Tibial nerve (tissue), 4 donors: ENCODE measurements at places on chromosomes 4 and X.

DNA sequence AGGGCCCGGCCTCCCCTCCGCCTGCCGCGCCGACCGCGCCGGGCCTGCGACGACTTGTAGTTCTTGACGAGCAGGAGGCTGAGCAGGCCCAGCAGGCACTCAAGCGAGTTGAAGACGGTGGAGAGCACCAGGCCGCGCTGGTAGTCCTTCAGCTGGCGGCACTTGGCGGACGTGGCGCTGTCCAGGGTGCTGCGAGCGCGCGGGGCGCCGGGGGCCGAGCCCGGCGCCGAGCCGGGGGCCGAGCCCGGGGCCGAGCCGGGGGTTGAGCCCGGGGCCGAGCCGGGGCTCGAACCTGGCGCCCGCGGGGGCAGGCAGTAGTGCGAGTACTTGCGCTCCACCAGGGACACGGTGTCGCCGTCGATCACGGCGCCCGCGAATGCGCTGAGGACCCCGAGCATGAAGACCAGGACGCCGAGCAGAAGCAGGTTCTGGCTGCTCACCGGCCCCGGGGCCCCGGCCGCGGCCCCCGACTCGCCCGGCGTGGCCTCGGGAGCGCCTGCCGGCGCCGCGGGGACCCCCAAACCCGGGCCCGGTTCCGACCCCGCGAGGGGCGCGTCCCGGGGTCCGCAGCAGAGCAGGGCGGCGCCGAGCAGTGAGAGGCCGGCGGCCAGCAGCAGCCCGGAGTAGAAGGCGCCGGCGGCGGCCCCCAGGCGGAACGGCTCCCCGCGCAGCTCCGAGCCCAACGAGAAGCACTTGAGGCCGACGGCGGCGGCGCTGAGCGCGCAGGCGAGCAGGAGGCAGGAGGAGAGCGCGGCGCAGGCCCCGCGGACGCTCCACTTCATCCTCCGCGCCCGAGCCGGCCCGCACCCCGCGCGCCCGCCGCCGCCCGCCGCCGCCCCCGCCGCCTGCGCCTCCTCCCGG is 584 bp downstream of the TMEM271 start:
- no peak for DNase-seq
- H3K4me1 ChIP-seq: peaks cover 30% of the 10 kb centered on the region
- H3K36me3 ChIP-seq: no peaks in the 10 kb centered on the region
- H3K4me3 ChIP-seq: peak overlapping the region; percentile 23
- H3K27me3 ChIP-seq: peaks cover 70% of the 10 kb centered on the region

- no peak for DNase-seq
- H3K4me1 ChIP-seq: no peaks in the 10 kb centered on the region
- no peaks in the 10 kb centered on the region for H3K27me3 ChIP-seq
- H3K36me3 ChIP-seq: no peaks in the 10 kb centered on the region
- no peak overlapping the region for H3K27ac ChIP-seq
- H3K4me3 ChIP-seq: no peak overlapping the region
Observed at GRCh38 chr4:128299848-128300247, 12.2 kb upstream of the PGRMC2 start.

DNA sequence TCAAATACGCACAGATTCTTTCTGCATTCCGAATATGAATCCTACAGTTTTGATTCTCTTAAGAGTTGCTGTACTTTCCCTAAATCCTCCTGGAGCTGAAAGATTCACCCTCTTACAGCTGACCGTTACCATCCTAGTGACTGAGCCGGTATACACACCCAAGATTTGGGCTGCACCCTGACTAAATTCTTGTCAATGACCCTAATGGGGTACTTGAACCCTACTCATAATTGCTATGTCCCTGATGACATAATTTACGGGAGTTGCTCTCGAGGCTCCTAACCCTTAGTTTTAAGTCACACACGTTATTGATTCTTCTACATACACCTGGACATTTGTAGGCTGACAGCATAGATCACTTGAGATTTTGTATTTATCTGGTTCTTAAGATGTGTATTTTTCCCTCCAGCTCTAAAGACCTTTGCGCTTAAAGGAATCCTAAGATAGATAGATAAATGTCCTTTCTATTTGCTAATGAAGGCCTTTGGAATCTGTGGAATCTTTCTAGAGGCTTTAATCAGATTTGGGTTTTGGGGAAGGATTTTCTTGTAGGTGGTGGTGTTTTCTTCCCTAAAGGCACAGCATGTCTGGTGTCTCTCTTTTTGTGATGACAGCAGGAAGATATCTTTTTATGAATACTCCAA is 37.8 kb downstream of the CLDN34 start:
- H3K27me3 ChIP-seq: no peaks in the 10 kb centered on the region
- H3K27ac ChIP-seq: no peak overlapping the region
- H3K4me1 ChIP-seq: no peaks in the 10 kb centered on the region
- no peak overlapping the region for H3K4me3 ChIP-seq
- DNase-seq: no peak

DNA sequence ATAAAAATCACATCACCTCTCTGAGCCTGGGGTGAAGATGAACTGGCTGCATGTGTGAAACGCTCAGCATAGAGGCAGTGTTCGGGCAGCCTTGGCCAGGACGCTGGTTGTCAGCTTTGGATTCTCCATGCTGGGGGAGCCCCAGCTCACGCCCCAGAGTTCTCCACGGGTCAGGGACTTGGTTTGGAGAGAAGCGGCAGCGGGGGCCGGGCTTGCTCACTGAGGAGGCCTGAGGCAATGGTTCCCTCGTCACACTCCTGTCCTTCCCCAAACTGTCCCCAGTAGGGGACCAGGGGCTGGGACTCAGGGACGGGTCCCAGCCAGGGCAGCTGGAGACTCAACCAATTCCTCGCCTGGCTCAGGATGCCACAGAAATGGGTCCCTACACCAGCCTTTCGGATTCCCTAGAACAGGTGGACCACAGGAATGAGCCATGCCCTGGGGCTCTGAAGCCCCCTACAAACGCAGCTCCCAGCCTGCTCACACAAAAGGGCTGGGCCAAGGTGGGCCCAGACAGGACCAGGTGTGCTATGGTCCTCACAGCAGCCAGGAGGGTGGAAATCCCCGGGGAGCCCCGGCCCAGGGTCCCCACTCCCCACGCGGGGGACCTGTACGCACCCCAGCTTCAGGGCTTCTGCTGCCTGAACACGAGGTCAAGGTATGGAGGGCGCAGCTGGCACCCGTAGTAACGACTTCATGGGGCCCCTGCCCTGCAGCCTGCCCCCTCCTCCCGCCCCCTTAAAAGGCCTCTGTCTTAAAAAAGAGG is 1.4 kb downstream of the MXD4 start:
- no peaks in the 10 kb centered on the region for H3K36me3 ChIP-seq
- peak overlapping the region; percentile 90 for H3K27ac ChIP-seq
- DNase-seq: no peak
- peak overlapping the region; percentile 74 for H3K4me3 ChIP-seq

DNA sequence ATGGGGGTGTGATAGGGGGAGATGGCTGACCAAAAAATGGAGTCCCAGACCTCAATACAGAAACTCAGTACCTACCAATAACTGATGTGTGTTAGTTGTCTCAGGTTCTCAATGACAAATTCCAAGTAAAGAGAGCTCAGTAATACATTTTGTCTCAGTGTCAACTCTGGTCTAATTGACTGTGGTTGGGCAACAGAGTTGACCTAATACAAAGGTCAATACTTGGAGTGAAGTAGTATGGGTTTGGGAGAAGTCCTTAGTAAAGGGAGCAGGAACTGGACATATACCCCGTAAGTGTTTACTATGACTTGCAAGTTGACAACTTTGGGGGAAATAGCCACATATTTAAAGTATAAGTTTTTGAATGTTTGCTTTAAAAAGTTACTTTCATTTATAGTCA is 20.5 kb upstream of the LCORL start:
- H3K36me3 ChIP-seq: no peaks in the 10 kb centered on the region
- no peak overlapping the region for H3K4me3 ChIP-seq
- no peak for DNase-seq

DNA sequence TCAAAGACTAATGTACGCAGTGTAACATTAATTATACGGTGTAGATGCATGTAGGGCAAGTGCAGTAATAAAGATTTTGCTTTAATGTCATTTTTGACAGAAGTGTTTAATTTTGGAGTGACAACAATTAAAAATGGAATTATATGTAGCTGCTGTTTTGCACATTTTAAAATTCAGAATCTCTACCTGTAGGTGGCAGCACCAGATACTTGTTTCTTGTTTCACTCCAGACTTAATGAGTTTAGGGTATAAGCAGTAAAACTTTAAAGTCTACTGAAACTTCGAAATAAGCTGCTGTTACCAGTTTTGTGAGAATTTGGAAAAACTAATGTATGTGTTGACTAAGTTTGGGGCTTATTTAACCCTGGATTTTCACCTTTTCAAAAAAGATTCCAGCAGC is 144.9 kb downstream of the POLA1 start:
- no peaks in the 10 kb centered on the region for H3K36me3 ChIP-seq
- H3K4me3 ChIP-seq: no peak overlapping the region
- no peaks in the 10 kb centered on the region for H3K27me3 ChIP-seq
- DNase-seq: peak; percentile 48

GRCh38 chr4:88725143-88725542 is 27.5 kb upstream of the NAP1L5 start:
- peaks cover 94% of the 10 kb centered on the region for H3K36me3 ChIP-seq
- peaks cover 16% of the 10 kb centered on the region for H3K4me1 ChIP-seq
- H3K27me3 ChIP-seq: no peaks in the 10 kb centered on the region
- no peak for DNase-seq
- no peak overlapping the region for H3K27ac ChIP-seq
- no peak overlapping the region for H3K4me3 ChIP-seq

DNA sequence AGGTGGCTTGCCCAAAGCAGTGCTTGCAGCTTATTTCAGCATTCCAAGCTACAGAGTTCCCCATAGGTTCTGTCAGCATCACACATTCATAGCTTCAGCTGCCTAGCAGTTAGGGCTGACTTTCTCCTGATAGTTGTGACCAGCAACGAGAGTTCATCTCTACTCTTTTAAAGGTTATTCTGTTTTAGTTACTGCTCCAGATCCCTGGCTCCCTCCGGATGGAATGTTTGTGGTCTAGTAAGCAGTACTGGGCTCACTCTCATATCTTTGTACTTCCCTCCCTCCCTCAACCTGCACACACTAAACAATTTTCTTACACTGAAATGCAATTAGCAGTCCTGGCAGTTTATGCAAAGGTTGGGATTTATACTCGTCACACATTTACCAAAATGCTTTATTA is 43.9 kb downstream of the PTTG2 start:
- DNase-seq: no peak
- no peaks in the 10 kb centered on the region for H3K4me1 ChIP-seq
- H3K36me3 ChIP-seq: no peaks in the 10 kb centered on the region
- H3K27ac ChIP-seq: no peak overlapping the region
- no peak overlapping the region for H3K4me3 ChIP-seq

DNA sequence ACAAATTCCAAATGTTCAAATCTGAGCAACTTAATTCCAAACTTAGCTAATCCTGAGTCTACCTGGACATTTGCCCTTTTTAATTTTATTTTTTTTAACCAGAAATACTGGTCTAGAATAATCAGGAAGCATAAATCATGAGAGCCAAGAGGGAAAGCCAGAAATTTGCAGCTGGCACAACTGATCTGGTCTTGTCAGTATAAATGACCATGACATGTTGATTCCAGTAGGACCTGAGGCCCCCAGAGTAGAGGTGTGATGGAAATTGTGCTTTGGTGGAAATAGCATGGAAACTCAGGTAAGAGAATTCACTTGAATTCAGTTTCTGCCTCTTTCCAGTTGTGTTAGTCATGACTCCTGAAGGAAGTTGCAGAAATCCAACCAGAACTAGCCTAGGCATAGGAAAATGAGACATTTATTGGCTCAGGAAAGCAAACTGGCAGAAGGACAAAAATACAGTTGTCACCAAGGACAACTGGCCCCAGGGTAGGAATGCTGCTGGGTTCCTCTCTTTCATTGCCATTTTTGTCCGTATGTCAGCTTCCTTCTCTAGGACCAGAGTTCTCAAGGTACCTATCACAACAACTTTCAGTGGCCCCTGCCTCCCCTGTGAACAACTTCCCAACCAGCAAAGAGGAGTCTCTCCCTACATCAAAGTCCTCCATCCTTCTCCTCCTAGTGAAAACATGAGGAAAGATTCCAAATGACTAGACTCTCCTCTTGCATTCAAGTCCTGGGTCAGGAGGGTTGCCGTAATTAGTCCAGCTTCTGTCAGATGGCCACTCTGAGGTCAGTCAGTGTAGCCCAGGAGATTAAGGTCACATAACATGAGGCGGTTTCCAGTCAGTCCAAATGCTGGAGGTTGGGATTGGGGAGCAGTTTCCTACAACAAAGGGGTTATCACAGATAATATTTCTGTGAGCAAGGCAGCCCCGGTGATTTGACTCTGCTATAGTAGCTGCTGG is 29.3 kb upstream of the MYOZ2 start:
- H3K27ac ChIP-seq: peak overlapping the region; percentile 25
- H3K36me3 ChIP-seq: no peaks in the 10 kb centered on the region
- DNase-seq: no peak
- H3K4me1 ChIP-seq: no peaks in the 10 kb centered on the region
- no peaks in the 10 kb centered on the region for H3K27me3 ChIP-seq

DNA sequence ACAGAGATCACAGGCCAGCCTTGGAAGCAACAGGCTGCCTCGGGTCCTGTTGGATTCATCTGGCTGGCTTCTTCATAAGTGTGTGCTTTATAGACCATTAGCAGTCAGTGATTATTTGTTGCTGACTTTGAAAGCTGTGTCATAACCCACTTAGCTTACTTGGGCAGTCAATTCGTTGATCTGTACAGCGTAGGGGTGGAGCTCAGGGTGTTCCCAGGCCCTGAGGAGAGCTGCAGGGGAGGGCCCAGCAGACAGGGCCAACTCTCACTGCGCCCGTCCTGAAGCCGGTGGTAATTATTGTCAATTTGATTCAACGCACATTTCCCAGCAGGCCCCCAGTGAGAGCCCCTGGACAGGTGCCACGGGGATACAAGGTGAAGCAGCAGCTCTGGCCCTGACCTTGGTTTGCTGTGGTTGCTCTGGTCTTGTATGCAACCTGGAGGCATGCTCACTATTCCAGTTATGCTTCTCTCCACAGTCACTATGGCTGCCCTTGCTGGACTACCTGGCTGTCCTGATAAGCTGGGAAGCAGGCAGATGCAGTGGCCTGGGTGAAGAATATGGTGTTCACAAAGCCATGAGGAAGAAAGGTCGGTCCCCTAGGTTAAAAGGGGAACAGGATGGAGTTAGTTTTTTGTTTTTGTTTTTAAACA is 40.1 kb upstream of the HMGB3 start:
- no peak overlapping the region for H3K4me3 ChIP-seq
- H3K27ac ChIP-seq: no peak overlapping the region
- H3K36me3 ChIP-seq: no peaks in the 10 kb centered on the region
- H3K27me3 ChIP-seq: no peaks in the 10 kb centered on the region
- H3K4me1 ChIP-seq: no peaks in the 10 kb centered on the region

DNA sequence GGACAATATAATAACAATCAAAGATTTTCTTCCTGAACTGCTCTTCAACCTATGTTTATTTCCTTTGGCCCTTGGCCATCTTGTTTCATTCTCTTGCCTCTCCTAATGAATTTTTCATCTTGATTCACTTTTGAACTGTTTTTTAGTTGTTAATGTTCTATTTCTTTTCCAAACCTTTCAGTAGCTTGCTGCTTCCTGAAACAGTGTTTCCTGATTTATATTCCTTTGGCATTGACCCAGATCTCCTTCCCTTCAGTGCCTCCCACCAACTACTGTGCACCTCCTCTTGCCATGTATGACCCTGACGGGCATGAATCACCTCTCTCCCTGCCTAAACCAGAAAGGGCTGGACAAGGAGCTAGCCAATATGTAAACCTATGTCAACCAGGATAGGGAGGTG is 25.6 kb upstream of the SPP1 start:
- no peaks in the 10 kb centered on the region for H3K27me3 ChIP-seq
- H3K4me3 ChIP-seq: no peak overlapping the region
- H3K4me1 ChIP-seq: peaks cover 12% of the 10 kb centered on the region
- DNase-seq: no peak
